ENCODE measurements at places on chromosomes 5 and 9. TPM values are rescaled to one million over a fixed set of nuclear protein-coding genes. Genes with fewer than 3 reads are reported as not detected.

DNA sequence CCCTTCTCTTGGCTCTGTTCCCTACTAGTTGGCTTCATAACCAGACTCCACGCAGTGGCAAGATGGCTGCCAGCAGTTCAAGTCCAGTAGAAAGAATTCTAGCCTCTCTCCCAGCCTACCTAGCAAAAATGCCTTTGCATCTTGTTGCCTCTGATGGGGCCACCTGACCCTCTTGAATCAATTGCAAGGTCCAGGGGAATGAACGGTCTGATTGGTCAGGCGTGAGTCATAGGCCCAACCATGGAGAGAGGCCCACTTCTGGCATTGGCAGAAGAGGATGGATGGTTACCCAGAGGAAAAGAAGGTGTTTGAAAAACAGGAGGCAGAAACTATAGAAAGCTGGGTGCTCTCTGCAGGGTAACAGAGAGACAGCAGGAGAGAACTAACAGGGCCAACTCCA, 622.6 kb downstream of the CCDC171 start:
- H3K27ac ChIP-seq: no peak overlapping the region
- H3K27me3 ChIP-seq: no peaks in the 10 kb centered on the region
- no peak overlapping the region for H3K4me3 ChIP-seq
- H3K36me3 ChIP-seq: no peaks in the 10 kb centered on the region

DNA sequence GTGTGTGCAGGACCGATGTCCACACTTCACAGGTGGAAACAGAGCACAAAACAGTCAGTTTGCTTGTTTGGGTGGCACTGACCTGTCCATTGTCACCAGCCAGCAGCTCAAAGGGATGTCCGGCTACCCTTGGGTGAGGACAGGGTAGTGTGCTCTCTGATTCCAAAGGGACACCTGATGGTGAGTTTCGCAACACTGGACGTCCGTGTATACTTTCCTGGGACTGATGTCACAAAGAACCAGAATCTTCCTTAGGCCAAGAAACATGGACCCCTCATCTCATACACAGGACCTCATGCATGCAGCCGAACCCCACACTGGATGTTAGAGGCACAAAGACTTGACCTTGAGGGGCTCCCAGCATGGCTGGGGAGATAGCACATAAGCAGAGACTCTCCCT, 22.2 kb upstream of the CPLX2 start:
- H3K27me3 ChIP-seq: peaks cover 2% of the 10 kb centered on the region
- DNase-seq: no peak
- H3K4me1 ChIP-seq: no peaks in the 10 kb centered on the region
- H3K27ac ChIP-seq: no peak overlapping the region
- H3K36me3 ChIP-seq: no peaks in the 10 kb centered on the region

DNA sequence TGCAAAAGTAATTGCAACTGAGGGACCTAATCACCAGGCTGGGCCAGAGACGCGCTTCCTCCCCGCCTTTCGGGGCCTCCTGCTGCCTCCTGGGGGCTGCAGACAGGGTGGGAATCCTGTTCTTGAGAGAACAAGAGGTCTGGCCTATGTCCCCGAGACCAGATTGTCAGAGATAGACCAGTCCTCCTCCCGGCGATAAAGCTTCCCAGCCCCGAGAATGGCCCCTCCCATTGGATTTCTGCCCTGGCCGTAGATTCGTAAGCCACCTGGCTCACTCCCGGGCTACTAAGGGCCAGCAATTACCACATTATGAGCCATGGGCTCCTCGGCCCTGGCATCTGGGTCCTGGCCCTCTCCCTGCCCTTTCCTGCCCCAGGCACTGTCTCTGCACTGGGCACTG, 70.4 kb downstream of the HRH2 start:
- no peak overlapping the region for H3K27ac ChIP-seq
- DNase-seq: no peak
- no peaks in the 10 kb centered on the region for H3K4me1 ChIP-seq
- peaks cover 7% of the 10 kb centered on the region for H3K27me3 ChIP-seq
- H3K4me3 ChIP-seq: no peak overlapping the region
- no peaks in the 10 kb centered on the region for H3K36me3 ChIP-seq

DNA sequence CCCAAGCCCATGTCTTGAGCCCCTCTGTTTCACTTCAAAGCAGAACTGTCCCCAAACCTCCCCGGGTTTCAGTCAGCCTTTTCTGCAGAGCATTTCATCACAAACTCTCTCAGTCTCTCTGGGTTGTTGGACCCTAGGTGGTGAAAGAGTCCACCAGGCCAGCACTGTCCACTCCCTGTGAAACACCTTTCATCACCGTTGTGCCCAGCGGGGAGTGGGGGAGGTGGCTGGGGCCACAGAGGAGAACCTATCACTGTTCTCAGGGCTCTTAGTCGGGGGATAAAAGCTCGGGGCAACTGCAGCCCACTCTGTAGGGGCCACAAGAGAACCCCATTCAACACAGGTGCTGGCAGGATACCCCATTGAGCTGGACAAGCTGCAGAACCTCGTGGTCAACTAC, 5.4 kb upstream of the RABL6 start:
- peaks cover 4% of the 10 kb centered on the region for H3K36me3 ChIP-seq
- no peak for DNase-seq
- peaks cover 16% of the 10 kb centered on the region for H3K27me3 ChIP-seq
- no peak overlapping the region for H3K27ac ChIP-seq

- no peaks in the 10 kb centered on the region for H3K36me3 ChIP-seq
- H3K4me3 ChIP-seq: no peak overlapping the region
- no peaks in the 10 kb centered on the region for H3K4me1 ChIP-seq
- DNase-seq: no peak
Observed at GRCh38 chr9:104808035-104808614, 44.2 kb downstream of the NIPSNAP3B start.

DNA sequence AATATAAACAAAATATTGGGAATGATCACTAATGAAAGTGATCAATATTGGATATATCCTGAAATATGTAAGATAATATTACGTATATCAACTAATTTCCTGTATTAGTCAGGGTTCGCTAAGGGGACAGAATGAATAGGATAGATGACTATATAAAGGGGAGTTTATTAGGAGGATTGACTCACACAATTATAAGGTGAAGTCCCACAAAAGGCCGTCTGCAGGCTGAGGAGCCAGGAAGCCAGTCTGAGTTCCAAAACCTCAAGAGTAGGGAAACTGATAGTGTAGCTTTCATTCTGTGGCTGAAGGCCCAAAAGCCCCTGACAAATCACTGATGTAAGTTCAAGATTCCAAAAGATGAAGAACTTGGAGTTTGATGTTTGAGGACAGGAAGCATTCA, 561.1 kb downstream of the PRDM9 start:
- DNase-seq: no peak
- H3K4me3 ChIP-seq: no peak overlapping the region
- H3K36me3 ChIP-seq: no peaks in the 10 kb centered on the region

- no peaks in the 10 kb centered on the region for H3K36me3 ChIP-seq
- H3K4me3 ChIP-seq: no peak overlapping the region
- DNase-seq: no peak
- H3K4me1 ChIP-seq: no peaks in the 10 kb centered on the region
- H3K27ac ChIP-seq: no peak overlapping the region
Observed at GRCh38 chr9:132984202-132985070, 5.9 kb downstream of the GFI1B start.

- no peaks in the 10 kb centered on the region for H3K4me1 ChIP-seq
- H3K27me3 ChIP-seq: no peaks in the 10 kb centered on the region
- peaks cover 27% of the 10 kb centered on the region for H3K36me3 ChIP-seq
- no peak for DNase-seq
Observed at GRCh38 chr5:157658893-157659292, 6.7 kb upstream of the SOX30 start.

GRCh38 chr9:134724202-134724911, 82.8 kb downstream of the COL5A1 start:
- no peak for DNase-seq
- peaks cover 11% of the 10 kb centered on the region for H3K4me1 ChIP-seq
- H3K27me3 ChIP-seq: peaks cover 6% of the 10 kb centered on the region
- H3K27ac ChIP-seq: no peak overlapping the region
- no peak overlapping the region for H3K4me3 ChIP-seq
- H3K36me3 ChIP-seq: no peaks in the 10 kb centered on the region

DNA sequence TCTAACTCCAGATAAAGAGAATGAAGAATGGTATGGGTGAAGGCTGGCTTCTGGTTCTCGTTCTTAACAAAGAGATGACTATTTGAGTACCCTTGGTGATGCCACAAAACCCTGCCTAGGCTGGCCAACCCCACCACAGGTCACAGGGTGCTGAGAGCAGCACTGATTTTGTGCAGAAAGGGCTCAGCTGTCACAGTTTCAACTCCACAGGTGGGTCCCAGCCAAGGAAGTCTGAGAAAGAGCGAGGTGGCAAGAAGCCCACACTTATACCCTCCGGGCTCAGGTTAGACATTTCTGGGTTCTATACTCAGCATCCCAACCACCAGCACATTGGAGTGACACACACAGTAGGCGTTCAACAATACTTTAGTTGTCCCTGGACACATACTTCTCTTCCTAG, 118.1 kb downstream of the SLIT3 start:
- H3K27ac ChIP-seq: no peak overlapping the region
- no peaks in the 10 kb centered on the region for H3K27me3 ChIP-seq
- H3K36me3 ChIP-seq: no peaks in the 10 kb centered on the region
- H3K4me1 ChIP-seq: no peaks in the 10 kb centered on the region
- no peak for DNase-seq

- no peak overlapping the region for H3K27ac ChIP-seq
- no peaks in the 10 kb centered on the region for H3K27me3 ChIP-seq
- no peak overlapping the region for H3K4me3 ChIP-seq
- no peaks in the 10 kb centered on the region for H3K36me3 ChIP-seq
- H3K4me1 ChIP-seq: no peaks in the 10 kb centered on the region
Observed at GRCh38 chr5:81140943-81141342, 92.2 kb upstream of the CKMT2 start.

- no peak for DNase-seq
- H3K27ac ChIP-seq: no peak overlapping the region
- H3K4me1 ChIP-seq: peaks cover 23% of the 10 kb centered on the region
- no peak overlapping the region for H3K4me3 ChIP-seq
Observed at GRCh38 chr5:40266952-40267351, 412.8 kb upstream of the PTGER4 start.

Gene DND1
- total RNA-seq: 3.5 TPM

DNA sequence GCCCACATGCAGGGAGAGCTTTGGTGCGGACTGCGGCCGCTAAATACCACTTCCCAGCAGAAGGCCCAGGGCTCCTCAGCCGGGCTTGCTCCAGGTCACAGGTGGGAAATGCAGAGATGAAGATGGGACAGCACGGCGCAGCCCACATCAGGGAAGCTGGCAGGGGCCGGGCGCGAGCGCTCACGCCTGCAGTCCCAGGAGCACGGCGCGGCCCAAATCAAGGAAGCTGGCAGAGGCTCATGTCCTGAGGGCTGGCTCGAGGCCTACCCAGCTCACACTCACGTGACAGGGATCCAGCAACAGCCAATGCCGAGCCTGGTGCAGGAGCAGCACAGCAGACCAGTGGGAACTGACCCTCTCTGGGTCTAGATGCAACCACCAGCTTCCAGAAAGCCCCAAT, 16.3 kb downstream of the LPCAT1 start:
- no peak overlapping the region for H3K4me3 ChIP-seq
- no peak overlapping the region for H3K27ac ChIP-seq
- H3K27me3 ChIP-seq: no peaks in the 10 kb centered on the region
- peaks cover 10% of the 10 kb centered on the region for H3K36me3 ChIP-seq

- no peak for DNase-seq
- H3K4me1 ChIP-seq: no peaks in the 10 kb centered on the region
- H3K27ac ChIP-seq: no peak overlapping the region
Observed at GRCh38 chr5:31674371-31674951, 35.5 kb downstream of the PDZD2 start.

Gene MARVELD2
- total RNA-seq: 0.16 TPM

- no peaks in the 10 kb centered on the region for H3K4me1 ChIP-seq
Observed at GRCh38 chr9:14361074-14361473, 47.1 kb upstream of the NFIB start.

Gene NUP155
- 66.8 TPM for total RNA-seq

DNA sequence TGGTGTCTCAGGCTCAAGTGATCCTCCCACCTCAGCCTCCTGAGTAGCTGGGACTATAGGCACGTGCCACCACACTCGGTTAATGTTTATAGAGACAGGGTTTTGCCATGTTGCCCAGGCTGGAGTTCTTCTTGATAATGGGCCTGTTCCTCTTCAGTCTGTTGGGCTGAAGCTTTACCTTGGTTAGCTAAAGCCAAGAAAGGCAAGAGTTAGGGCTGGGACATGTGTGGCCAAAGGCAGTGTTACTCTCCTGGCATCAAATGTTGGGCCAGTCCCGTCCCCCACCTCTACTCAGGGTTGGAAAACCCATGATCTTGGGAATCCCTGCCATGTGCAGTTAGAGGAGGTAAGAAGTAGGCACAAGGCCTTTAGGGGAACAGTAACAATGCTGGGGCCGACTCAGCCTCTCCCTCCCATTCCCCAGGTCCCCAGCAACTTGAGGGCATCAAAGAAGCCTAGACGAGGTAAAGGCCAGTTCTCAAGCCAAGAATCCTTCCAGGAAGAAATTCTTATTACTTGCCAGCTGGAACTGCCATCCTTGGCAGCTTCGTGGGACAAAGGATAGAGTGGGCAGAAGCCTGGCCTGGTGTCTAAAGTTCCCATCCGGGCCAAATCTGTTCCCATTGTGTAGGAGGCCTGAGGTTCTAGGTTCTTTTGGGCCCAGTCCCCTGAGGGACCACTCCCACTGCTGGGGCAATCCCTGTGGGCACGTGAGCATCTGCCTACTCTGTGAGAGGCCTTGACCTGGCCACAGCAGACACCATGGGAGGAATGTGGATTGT, 4.5 kb downstream of the EGR1 start:
- H3K27me3 ChIP-seq: peaks cover 1% of the 10 kb centered on the region
- H3K4me3 ChIP-seq: no peak overlapping the region
- peaks cover 34% of the 10 kb centered on the region for H3K36me3 ChIP-seq
- peaks cover 22% of the 10 kb centered on the region for H3K4me1 ChIP-seq
- no peak overlapping the region for H3K27ac ChIP-seq

Gene GABRA6
- total RNA-seq: not detected

Gene IFNA13
- not detected for total RNA-seq

Data from activated T-helper 2 cell treated with anti-CD3 and anti-CD28 coated beads, Interferon-gamma antibody, Interleukin-2, Interleukin-4, amounts not matched to agents 10 μg/mL and 5 μg/mL and 100 μg/mL, durations not matched to agents 14 hours and 24 hours and 36 hours (primary cell).